ENCODE measurements at places on chromosomes 6 and 20. TPM values are rescaled to one million over a fixed set of nuclear protein-coding genes. Genes with fewer than 3 reads are reported as not detected.

Gene TCP11
- not detected for total RNA-seq

Gene COL21A1
- total RNA-seq, result 0.46 TPM

Gene TP53INP2
- 7.0 TPM for total RNA-seq

Gene TGM3
- total RNA-seq, result 0.31 TPM
